ENCODE measurements at places on chromosomes 13 and 19.
A peak's percentile ranks its signal among the peaks of the same experiment; 100 is the strongest.

DNA sequence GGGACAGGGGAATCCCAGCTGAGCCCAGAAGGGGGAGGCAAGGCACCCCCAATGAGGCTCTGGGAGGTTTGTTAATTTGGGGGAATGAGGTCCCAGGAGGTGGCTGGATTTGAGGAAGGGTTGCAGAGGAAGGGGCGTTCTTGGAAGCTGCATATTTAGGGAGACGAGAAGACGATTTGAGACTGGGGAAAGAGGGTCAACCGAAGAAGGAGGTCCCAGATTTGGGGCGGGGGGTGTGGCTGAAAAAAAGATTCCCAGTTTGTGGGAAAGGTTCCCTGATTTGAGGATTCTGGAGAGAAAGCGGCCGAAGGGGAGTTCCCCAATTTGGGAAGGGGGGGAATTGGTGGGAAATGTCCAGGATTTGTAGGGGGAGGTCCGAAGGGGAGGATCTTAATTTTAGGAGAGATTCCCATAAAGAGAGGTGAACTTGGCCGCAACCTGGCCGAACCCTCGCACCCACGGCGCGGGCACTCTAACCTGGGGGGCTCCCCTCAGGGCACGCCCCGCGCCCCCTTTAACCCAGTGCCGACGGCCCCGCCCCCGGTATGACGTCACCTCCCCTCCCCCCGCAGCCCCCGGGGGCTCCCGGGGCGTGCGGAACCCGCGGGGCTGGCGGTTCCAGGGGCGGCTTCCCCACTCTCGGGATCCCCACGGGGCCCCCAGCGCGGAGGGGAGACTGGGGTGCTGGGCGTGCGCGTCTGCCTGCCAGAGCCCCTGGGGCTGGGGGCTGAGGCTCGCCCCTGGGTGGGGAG, 1.2 kb downstream of the PTPRS start:
- DNase-seq = no peak

DNA sequence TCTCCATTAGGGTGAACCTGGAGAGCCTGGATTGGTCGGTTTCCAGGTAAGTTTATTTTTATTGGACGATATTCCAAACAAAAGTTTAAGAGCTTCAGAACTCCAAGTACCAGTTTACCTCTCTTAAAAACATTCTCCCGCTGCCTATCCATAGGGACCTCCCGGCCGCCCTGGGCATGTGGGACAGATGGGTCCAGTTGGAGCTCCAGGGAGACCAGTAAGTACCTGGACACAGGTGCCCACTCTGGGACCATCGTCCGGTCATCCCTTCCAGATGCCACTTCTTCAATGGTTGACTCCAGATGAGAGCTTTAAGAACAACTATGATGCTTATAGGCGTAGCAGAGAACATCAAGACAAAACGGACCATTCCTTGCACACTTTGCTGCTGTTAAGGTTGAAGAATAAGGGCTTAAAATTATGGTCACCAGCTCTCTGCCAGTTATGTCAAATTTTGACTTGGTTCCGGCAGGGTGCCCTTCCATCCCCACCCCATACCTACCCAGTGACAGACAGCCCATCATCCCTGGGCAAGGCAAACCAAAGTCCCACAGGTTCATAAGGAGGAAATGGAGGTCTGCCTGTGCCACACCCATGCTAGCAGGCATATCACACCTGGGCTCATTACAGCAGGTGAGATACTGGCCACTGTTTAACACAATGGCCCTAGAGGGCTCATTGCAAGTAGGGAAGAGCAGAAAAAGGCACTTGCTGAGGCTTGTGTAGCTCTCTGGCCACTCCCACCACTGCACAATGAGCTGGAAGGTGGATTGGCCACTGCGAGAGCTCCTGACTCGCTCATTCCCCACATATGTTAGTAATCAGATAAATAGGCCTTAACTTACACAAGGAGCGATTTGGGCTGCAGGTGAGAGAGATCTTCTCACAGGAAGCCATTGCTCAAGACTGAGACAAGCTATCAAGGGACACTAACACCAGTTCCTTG, 123.6 kb downstream of the COL4A2 start:
- no peak for DNase-seq

DNA sequence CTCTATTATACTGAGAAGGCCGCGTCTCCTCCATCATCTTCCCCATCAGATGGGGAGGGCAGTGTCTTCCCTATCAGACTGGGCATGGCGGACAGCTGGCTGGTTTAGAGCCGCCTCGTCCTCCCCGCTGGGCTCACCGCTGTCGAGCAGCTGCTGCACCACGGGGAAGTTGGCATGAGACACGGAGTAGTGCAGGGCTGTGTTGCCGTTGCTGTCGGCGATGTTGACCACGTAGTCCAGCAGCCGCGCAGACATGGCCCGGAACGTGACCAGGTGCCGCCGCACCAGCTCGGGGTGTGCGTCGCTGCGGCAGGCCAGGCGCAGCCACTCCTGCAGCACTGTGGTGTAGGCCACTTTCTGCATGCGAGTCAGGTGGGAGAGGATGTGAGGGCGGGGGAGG, 18.8 kb upstream of the SPC24 start:
- no peak for DNase-seq

- no peak for DNase-seq
These were observed 62.4 kb upstream of the RNF113B start for GRCh38 chr13:98239162-98240076.

- no peak for DNase-seq
These were observed 54.6 kb downstream of the OR10H4 start for GRCh38 chr19:16003391-16003790.

DNA sequence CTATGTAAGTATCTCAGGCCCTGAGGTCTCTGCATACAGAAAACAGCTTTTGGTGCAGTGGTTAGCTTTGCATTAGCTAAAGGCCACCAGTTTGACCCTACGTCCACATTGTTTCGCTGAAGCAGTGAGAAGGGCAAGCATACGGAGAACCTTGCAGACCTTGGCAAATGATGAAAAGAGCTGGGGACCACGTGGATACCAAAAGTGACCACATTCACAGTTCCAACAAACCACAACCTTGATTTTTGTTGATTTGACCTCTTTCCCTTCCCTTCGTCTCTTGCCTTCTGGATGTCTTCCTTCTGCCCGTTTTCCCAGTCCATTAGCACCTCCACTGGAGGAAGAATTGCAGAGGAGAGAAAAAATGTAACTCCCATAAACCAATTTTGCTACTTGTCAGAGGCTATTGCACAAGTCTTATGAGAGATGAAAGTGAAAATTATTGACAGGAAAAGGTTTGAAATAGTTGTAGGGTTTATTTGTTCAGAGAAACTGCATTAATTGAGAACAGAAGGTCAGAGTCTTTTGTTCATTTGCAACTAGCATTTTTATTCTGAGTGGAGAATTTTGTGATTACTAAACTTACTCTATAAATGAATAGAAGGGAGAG, 293.9 kb upstream of the HTR2A start:
- no peak for DNase-seq

DNA sequence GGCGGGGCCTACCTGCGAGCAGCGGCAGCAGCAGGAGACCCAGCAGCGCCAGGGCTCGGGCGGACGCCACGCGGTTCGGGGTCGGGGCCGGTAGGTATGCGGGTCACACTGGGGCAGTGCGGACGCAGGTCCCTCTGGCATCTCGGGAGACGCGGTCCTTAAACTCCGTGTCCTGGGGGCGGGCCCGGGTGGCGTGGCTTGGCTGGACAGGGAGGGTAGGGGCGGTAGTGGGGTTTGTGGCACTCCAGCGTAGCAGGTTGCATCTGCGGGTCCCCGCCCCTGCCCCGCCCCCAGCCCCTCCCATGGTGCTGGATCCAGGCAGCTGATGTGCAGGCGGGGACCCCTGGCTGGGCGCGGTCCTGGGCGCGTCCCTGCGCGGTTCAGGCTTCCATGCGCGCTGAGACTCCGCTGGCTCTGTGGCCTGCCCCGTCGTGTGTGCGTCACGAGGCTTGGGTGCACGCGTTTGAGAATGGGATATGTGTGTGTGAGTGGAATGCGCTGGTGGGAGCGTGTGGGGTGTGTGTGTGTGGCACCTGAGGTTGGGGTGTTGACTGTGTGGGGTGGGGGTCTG, 96.1 kb downstream of the WTIP start:
- no peak for DNase-seq

GRCh38 chr13:62706048-62706447, 1290.4 kb upstream of the PCDH20 start:
- DNase-seq = peak; percentile 18

- DNase-seq = no peak
These were observed 1447.5 kb downstream of the EFNB2 start for GRCh38 chr13:105087945-105088344.

DNA sequence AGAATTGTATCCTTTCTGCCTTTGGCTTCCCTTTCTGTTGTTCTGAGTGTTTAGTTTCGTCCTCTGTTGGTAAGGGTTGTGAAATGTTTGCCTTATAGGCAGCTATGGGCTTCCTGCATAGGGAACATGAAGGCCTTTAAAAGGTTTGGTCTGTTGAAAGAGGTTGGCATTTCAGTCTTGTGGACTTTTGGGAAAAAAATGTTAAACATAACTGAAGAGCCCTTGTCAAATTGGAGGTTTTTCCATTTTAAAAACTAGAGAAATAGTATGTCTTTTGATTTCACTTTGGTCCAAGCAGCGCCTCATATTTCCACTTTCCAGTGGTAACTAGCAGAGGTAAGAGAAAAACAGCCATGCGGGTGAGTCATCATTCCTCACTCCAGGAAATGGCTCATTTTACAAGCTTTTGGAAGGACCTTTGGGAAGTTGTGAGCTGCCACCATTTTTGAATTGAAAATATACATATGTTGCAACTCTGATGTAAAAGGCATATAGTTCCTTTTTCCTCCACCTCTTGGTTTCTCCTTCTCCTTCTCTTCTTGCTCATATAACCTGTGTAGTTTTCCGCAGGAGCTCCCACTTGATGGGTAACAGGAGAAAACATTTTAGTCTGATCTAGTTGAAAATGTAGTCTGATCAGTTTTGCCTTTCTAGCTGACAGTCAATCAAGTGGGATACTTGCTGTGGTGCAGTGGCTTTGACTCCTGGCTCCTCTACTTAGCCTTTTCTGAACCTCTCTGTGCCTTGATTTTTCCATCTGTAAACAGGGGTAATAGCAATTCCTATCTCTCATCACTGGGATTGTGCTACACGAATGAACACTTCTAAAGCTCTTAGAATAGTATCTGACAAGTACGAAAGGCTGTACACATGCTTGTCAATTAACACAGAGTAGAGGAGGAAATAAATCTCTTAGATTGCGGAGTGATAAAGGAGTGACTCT, 23.0 kb downstream of the GPC6 start:
- DNase-seq = peak; percentile 68

- DNase-seq = no peak
These were observed 16.7 kb upstream of the PLPP2 start for GRCh38 chr19:307793-308420.

GRCh38 chr13:51849145-51850101, 4.4 kb upstream of the TMEM272 start:
- DNase-seq = no peak

All from RWPE1 (cell line).